ENCODE measurements at places on chromosomes 5 and 9.

- DNase-seq = no peak
These were observed 9.9 kb downstream of the REEP2 start for GRCh38 chr5:138448481-138449398.

DNA sequence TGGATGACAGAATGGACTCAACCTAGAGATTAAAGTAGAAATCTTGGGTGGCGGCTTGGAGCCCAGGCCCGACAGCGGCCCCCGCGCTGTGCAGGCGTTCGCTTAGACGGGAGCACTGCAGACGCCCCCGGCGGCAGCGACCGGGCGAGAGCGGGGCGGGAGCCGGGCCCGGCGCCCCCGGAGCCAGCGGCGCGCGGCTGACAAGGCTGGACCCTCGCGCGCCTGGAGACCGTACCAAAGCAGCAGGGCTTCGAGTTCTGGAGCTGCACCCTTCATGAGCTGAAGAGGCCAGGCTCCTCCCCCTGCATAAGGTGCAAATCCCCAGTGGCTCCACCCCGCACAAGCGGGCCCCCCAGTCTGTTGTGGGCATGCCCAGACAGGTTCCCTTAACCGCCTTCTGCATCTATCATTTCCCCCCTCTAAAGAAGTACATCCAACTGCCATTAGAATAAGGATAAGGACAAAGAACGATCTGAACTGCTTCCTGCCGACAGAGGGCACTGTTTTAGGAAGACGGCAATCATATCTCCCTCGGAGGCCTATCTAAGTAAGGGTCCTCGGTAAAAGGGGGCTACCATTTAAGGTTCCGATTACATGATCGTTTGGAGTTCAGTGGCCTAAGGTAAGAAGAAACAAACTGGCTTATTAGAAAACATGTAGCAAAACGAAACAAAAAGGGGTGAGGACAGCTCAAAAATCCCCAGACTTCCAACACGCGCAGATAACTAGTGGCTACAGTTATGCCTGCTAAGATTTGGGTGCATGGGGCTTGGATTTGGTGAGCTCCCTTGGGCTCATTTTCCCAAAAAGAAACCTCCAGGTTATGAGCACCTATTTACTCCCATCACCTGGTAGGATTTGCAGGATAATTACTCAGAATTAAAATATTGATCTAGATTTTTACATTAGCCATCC lies 66.3 kb downstream of the RGMB start:
- no peak for DNase-seq

DNA sequence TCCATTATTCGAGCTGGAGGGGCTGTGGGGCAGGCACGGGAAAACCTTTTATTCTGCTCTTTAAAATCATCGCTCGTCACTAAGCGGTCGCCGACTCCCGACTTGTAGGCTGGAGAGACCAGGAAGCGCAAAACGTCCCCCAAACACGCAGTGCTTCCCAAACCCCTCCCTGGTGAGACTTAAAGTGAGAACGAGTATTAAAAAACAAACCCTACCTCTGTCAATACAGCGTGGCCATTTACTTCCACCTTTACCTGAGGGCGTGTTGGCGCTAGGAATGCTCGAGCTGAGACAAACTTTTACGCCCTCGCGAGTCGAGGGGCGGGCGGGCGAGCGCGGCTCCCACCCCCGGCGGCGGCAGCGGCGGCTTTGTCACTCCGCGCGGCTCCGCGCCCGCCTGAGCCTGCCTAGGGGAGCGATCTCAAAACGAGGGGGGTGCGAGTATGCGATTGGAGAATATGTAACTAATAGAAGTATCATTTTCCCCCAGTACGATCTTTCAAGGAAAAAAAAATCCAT lies at the start of gene NR2F1-AS1:
Gene NR2F1-AS1, minus strand, starts transcription at position 293 of the 519 bp plus-strand sequence.
- peak; percentile 28 for DNase-seq

DNA sequence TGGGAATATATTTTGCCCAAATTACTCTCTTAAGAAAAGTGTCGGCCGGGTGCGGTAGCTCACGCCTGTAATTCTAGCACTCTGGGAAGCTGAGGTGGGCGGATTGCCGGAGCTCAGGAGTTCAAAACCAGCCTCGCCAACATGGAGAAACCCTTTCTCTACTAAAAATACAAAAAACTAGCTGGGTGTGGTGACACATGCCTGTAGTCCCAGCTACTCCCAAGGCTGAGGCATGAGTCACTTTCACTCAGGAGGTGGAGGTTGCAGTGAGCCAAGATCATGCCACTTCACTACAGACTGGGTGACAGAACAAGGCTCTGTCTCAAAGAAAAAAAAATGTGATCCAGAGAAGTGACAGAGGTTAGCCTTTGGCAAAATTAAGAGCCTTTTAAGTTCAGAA lies 26.4 kb upstream of the TMEM171 start:
- DNase-seq = peak; percentile 37

DNA sequence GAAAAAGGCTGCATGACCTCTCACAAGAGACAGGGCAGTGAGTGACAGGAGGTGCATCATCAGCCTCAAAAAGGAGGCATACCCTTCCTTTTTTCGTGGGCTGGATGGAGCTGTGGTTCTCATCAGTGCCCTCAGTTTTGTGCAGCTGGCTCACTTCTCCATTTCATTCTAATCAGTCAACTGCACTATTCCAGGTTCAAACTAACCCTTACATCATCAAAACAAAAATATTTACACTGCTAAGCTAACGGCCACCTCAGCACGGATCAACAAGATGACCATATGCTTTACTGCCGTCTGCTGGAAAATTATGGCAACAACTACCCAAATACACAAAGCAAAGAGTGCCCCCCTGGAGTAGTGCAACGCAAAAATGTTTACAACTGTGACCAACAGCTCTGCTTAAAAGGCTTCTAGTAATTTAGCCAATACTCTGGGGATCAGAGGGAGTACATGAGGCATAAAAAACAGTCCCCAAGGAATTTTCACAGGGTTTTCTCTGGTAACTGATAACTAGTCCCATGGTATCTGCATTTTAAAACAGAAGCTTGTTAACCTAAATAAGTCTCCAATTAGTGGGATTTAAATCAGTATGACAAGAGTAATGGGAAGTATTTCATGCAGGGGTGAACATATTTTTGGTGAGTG lies 10.8 kb downstream of the KCNV2 start:
- DNase-seq = no peak

DNA sequence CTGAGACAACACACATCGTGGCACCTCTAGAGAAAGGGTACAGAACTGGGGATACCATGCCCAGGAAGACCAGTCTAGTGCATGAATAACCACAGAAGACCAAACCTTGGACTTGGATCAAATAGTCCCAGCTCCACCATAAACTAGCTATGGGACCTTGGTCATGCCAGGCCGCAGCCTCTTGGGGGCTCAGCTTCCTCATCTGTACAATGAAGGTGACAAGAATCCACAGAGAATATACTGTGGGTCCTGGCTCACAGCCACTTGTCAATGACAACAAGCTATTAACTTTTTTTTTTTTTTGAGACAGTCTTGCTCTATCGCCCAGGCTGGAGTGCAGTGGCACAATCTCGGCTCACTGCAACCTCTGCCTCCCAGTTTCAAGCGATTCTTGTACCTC lies 3.9 kb downstream of the KYAT1 start:
- DNase-seq = no peak

Data from HS-5 (cell line).